Left ventricle myocardium superior (tissue), 1 donor: ENCODE measurements at places on chromosomes 6 and 20.

- no peak for DNase-seq
Observed at GRCh38 chr6:97412511-97412910, 129.5 kb upstream of the MMS22L start.

DNA sequence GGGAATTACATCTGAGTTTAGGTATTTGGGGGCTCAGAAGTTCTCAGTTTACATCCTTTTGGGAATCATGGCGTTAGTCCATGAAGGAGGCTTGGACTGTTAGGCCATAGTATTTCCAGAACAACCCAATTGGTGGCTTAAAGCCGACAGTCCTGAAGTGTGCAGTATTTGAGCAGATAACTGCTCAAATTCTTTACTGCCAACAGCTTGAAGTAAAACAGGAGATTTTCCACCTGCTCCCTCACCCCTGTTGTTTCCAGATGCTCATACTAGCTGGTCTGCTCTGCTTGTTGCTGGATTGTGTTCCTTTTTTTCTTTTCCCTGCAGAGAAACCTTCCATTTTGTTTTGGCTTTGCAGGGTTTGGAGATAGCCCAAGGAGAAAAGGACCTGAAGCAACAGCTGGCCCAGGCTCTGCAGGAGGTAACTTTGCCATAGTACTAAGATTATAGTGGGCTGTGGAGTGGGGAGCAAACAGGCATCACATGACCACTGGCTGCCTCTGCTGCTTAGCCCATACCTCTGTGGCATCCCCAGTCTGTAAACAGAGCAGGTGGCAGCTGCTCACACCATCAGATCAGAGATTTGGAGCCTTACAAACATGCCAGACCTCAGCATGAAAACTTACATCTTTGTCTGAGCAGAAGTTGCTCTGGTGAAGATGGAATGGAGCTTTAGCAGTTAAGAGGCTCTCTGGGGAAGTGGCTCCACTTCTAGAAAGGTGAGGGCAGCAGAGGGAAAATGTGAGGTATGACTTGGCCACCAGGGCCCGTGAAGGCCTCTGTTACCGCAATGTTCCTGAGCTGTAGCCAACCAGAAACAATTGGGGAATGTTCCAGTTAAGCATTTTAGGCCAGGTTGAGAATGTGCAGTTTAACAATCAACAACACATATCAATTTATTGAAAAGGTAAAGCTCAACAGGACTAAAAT, 17.6 kb downstream of the RNF8 start:
- DNase-seq = no peak

GRCh38 chr6:150712505-150713252, 113.0 kb downstream of the PLEKHG1 start:
- no peak for DNase-seq

- peak; percentile 49 for DNase-seq
Observed at GRCh38 chr20:13220194-13220903, 725 bp upstream of the ISM1 start.

DNA sequence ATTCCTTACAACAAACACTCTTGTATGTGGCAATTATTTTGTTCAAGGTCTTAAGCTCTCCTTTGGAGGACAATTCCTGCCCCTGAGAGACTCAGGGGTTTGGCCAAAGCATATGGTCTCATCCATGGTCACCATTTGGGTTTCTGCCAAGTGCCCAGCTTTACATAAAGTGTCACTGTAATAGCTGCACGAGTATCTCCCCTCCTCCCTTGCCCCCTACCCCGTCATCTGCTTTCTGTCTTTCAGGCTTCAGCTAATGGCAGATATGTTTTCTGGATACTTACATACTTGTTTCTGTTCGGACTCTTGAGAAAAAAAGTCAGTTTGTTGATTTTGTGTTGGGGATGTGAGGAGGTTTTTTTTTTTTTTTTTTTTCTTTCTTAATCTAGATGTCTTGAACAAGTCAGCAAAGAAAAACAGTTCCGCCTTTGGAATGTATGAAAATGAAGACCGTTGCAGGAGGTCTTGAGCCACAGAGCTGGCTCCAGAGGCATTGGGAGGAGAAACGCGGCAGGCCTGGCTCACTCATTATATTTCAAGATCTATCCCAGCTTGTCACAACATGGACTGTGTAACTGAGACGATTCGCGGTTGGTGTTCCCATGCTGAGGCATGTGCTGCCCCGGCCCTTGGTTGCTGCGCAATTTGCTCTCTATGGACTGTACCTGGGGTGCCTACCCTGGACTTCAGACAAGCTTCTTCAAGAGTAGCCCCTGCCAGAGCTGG, 32.6 kb upstream of the STX16 start:
- DNase-seq = no peak

DNA sequence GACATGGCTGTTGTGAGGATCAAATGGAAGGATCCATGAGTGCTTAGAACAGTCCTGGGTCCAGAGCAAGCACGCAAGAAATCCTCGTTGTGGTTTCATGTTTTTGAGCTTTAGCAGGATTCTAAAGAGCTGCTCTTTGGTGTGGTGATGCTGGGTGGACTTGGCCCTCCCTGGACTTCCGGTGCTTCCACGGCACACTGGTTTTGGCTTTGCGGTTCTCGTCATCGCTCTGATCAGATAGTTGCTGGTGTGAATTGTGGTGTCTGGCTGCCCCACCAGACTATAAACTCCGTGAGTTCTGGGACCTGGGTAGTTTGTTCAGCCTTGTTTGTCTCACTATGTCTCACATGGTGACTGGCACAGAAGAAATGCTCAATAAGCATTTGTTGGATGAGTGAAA, 3.3 kb downstream of the HNF4A start:
- DNase-seq = no peak

DNA sequence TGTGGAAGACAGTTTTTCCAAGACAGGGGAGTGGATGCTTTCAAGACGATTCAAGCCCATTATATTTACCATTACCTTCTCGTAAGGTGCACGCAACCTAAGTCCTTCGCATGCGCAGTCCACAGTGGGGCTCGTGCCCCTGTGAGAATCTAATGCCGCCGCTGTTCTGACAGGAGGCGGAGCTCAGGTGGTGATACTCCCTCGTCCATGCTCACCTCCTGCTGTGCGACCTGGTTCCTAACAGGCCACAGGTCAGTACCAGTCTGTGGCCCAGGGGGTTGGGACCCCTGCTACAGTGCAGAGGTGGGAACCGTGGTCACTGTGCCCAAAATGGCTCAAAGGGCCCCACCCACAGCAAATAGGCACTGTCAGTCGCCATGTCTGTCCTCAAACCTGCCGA, 36.6 kb downstream of the SERPINB1 start:
- no peak for DNase-seq

DNA sequence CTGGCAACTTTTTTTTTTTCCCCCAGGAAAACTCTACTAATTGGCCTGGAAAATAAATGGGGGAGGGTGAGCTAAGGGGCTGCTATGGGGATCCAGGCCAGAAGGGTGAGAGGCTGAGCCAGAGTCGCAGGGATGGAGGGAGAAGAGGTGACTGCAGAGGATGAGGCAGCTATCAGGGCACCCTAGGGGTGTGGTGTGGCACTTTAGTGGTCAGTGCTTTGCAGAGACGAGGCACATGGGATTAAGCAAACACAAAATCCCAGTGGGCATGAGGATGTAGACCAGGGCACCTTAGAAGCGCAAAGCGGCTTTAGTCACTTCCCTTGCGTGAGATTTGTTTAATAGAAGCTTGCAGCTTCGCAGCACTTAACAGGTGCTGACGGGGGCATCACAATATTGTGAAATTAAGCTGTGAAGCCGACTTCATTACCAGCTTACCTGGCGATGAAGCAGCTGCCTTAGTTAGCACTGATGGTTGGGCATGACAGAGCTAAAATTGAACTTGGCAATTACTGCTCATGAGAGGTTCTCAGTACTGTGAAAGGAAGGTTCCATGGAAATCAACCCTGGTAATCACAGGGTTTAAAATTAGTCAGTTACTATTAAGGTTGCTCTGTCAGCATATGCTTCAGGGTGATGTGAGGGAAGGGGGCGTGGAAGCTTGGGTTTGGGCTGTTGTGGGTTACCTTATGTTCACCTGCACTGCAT, 26.0 kb downstream of the TOX2 start:
- no peak for DNase-seq

DNA sequence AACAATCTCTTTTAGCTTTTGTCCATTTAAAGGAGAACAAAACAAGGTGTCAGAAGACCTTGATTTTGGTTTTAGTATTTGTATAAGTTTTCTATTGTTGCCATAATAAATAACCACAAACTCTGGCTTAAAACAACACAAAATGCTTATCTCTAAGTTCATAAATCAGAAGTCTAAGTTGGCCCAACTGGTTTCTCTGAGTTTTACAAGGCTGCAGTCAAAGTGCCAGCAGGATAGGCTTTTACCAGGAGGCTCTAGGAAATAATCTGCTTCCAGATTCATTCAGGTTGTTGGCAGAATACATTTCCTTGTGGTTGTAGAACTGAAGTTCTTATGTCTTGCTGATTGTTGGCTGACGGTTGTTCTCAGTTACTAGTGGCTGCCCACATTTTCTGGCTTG, 147.2 kb upstream of the HMGCLL1 start:
- DNase-seq = no peak

- no peak for DNase-seq
Observed at GRCh38 chr6:166952567-166953486, 3.5 kb downstream of the RNASET2 start.

GRCh38 chr6:116390581-116390980, 19.8 kb downstream of the DSE start:
- DNase-seq = no peak

DNA sequence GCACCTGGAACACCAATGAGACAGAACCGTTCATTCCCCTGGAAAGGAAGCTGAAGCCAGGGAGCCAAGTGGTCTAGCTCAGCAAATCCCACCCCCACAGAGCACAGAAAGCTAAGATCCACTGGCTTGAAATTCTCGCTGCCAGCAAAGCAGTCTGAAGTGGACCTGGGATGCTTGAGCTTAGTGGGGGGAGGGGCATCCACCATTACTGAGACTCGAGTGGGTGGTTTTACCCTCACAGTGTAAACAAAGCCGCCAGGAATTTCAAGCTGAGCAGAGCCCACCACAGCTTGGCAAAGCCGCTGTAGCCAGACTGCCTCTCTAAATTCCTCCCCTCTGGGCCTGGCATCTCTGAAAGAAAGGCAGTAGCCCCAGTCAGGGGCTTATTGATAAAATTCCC, 53.1 kb downstream of the KIF16B start:
- DNase-seq = no peak

DNA sequence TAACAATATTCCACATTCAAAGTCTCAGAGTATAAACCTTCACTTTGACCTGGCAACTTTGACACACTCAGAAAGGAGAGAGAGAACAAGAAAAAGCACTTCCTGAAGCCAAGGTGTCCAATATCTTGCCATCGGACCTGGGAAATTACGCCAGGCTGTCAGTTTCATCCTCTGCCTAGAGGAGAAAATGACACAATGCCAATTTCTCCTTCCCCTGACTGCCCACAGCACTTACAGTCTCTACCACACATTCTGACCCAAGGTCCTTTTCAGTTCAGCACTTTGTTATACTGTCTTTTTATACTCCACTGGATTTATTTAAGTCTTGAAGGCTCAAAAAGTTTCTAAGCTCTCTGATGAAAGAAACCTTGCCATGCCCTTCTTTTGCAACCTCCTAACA, 250.4 kb downstream of the GMPR start:
- no peak for DNase-seq

- DNase-seq = no peak
Observed at GRCh38 chr6:18973251-18973650, 586.1 kb downstream of the RNF144B start.

DNA sequence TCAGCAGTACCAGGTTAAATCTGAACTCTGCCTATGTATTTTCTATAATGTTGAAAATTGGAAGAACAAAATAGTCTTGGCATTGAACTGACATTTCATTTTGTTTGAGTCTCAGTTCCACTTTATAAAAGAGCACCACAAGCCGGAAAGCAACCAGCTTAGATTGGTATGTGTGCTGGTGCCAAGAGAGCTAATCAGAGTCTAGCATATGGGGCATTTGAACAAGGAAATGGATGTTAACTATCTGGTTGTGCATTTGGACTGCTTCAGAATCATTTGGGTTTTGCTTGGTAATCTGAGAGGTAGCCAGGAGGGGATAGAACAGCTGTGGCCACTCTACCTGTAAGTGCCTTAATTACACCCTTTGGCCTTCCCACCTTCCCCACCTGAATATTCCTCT, 184.8 kb downstream of the GRIK2 start:
- no peak for DNase-seq

DNA sequence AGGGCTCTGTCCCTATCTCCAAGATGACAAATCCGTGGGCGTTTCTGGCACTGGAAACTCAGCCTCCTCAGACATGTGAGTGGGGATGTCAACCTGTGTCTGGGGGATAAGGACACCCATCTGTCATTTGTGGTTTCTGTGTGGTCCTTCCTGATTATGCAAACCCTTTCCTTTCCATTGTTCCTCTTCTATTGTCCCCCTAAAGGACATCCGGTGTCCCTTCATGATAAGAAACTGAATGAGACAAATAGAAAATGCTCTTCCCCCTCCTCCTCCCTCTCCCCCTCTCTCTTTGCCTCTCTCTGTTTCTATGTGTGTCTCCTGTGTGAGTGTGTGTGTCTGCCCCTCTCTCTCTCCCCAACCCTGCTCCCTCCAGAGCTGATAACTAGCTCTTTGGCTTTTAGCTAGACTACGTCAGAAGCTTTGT, 11.5 kb upstream of the GLP1R start:
- no peak for DNase-seq

- DNase-seq = no peak
Observed at GRCh38 chr20:1945660-1946059, 48.2 kb downstream of the PDYN start.

DNA sequence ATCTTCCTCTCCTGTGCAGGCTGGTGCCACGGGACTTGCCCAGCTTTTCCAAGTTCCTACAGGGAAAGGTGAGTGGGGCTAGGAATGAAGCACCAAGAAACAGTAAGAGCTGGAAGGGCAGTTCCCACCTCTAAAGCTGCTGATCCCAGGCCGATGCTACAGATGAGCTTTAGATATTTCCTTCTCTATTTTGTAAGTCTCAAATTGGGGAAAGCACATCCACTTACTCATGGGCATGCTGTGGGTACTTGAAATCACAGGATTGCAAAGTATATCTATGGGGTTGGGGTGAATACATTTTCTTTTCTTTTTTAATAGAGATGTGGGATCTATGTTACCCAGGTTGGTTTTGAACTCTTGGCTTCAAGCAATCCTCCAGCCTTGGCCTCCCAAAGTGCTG, 3.1 kb downstream of the ZBTB2 start:
- no peak for DNase-seq

DNA sequence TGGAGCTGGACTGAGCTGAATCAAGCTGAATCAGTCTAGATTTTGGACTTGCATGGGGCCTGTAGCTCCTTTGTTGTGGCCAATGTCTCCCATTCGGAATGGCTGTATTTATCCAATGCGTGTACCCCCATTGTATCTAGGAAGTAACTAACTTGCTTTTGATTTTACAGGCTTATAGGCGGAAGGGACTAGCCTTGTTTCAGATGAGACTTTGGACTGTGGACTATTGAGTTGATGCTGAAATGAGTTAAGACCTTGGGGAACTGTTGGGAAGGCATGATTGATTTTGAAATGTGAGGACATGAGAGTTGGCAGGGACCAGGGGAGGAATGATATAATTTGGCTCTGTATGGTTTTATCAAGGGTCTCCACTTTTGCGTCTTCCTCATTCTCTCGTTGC, 3.0 kb upstream of the TMEM170B start:
- DNase-seq = no peak
